ENCODE measurements at places on chromosomes 3 and 15. TPM values are rescaled to one million over a fixed set of nuclear protein-coding genes. Genes with fewer than 3 reads are reported as not detected.

DNA sequence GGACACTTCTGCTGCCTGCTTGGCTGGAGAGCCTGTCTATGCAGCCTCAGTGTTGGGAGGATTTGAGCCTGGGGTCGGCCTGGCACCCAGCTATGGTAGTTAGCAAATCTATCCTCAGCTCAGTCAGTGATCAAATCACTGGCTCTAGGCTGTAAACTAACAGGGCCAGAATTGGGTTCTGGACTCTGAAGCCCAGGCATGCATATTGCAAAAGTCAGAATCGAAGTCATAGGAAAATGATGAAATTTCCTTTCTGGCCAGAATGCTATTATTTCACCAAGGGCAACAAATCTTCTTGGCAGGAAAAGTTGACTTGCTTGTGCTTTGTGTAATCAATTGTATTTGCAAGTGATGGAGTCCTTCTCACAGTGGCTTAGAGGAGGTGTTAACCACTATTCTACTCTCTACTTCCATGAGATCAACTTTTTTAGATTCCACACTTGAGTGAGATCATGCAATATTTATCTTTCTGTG lies 482.6 kb upstream of the TPRG1 start:
- H3K4me1 ChIP-seq = peaks cover 21% of the 10 kb centered on the region
- no peaks in the 10 kb centered on the region for H3K36me3 ChIP-seq
- no peaks in the 10 kb centered on the region for H3K27me3 ChIP-seq
- DNase-seq = no peak

DNA sequence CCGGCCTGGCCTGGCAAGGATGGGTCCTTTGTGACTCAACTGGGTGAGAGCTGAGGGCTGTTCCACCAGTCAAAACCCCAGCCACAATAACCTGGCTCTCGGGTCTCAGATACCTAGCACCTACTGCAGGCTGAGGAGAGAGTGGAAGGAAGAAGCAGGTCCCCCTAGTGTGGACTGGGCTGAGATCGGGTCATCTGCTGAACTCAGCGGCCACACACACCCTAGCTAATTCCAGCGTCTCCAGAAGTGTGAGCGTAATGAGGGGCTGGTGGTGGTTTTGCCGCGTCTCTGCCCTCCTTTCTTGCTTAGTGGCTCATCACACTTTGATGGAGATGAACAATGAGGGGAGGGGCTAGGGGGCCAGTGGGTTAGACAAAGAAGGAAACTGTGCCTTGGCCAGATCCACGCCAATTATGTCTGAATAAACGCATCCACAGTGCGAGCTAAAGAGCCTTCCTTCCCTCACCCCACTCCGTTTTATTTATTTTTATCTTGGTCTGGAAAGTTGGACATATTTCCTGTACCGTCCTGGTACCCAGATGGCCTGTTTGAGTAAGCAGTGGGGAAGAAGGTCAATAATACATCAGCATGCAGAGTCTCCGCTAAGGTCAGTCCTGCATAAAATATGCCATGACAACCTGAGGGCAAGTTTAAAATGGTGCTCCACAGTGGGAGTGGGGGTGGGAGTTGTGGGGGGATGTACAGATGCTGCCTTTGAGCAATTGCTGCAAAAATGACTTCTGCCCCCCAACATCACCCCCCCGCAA lies 370.0 kb downstream of the WDR72 start:
- H3K27ac ChIP-seq = no peak overlapping the region
- H3K4me3 ChIP-seq = no peak overlapping the region
- no peak for DNase-seq

- peaks cover 42% of the 10 kb centered on the region for H3K4me1 ChIP-seq
- H3K4me3 ChIP-seq = no peak overlapping the region
- peaks cover 17% of the 10 kb centered on the region for H3K27me3 ChIP-seq
Measured at GRCh38 chr3:133474251-133474801, 74.5 kb downstream of the BFSP2 start.

AEN gene
- total RNA-seq = 125 TPM

GOLGA8G gene
- not detected for total RNA-seq

IQCH gene
- 1.9 TPM for total RNA-seq

SERINC4 gene
- 0.16 TPM for total RNA-seq

All from WTC11 (cell line).